ENCODE measurements at places on chromosomes 5 and 9.

DNA sequence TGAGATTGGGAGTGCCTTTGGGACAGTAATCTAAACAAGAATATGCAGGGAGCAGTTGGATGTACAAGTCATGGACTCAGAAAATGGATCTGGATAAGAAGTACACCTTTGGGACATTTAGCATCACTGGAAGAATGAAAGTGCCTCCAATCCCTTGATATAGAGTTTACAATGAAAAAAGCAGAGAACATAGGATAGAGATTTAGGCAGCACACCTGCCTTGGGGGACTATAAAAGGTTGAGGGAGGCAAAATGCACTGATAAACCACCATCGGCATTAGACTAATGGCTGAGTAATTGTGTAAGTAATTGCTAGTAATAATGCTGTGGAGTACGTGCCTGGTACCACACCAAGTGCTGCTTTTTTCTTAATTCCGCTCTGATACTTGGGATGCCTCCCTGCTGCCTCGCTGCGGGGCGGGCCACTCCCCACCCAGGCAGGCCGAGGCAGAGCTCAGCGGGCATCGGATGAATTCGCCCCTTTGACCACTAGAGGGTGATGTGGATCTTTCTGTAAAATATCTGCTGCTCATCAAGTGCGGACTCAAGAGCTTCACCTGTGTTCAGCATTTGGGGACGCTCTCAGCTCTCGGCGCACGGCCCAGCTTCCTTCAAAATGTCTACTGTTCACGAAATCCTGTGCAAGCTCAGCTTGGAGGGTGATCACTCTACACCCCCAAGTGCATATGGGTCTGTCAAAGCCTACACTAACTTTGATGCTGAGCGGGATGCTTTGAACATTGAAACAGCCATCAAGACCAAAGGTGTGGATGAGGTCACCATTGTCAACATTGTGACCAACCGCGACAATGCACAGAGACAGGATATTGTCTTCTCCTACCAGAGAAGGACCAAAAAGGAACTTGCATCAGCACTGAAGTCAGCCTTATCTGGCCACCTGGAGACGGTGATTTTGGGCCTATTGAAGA, 99.9 kb downstream of the ANKRD18B start:
- no peak for DNase-seq

DNA sequence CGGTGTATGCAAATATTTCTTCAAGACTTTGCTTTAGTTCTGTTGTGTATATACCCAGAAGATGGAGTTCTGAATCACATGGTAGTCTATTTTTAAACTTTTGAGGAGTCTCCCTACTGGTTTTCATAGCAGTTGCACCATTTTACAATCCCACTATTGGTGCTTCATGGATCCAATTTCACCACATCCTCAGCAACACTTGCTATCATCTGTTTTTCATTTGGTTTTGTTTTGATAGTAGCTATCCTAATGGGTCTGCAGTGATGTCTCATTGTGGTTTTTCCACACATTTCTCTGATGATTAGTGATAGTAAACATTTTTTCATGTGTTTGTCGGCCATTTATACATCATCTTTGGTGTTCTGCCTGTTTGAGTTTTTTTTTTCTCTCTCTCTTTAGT, 1339.3 kb downstream of the EFNA5 start:
- DNase-seq = no peak

DNA sequence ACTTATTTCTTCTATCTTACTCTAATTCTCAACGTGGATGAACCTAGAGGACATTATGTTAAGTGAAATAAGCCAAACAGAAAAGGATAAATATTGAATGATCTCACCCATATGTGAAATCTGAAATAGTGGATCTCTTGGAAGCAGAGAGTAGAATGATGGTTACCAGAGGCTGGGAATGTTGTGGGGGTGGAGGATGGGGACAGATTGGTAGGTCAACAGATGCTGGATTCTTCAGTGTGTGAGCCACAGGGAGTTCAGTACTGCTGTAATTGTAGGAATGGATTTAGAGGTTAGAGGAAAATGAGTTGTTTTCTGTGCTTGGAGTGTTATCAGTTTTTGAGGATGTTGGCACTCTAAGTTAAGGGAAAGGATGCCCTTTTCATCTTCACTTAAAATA, 190.6 kb downstream of the FBXL7 start:
- DNase-seq = no peak

DNA sequence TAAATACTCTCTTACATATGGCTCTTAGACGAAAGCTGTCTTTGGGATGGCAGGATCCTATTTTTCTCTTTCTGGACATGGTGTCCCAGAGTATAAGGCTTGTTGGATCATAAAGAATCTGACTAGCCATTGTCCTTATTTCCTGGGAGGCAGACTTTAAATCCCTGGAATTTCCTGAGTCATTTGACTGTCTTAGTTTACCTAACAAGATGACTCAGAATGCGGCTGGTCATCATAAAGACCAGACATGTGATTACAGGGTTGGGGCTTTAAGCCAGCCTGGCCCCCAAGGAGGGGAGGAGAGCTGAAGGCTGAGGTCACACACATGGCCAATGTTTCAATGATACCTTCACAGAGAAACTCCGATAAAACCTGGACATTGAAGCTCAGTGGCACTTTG, 37.2 kb downstream of the FAM240B start:
- DNase-seq = no peak

DNA sequence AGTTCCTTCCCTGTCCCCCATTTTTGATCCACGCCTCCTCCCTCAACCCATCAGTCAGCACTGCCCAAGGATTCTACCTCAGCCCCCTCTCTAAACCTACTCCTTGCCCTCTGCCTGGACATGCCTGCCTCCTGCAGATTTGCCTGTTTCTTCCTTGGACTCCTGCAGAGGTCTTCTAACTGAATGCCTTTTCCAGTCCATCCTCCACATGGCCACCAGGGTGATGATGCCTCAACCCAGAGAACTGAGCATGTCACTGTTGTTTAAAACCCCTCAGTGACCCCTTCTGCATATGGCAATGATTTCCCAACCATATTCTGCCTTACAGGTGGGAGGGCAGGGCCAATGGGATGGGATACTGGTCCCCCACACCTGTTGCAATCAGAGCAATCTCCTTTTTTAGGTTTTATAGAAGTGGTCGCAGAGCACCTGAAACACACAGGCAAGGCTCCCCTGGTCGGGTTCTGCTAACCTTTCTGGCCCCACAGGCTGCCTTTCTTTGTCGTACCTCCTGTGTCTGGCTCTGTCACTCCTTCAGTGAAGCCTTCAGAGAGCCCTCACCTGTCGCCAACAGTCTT, 9.3 kb downstream of the PHYKPL start:
- no peak for DNase-seq

GRCh38 chr9:272251-273213, 57.9 kb downstream of the DOCK8 start:
- no peak for DNase-seq

DNA sequence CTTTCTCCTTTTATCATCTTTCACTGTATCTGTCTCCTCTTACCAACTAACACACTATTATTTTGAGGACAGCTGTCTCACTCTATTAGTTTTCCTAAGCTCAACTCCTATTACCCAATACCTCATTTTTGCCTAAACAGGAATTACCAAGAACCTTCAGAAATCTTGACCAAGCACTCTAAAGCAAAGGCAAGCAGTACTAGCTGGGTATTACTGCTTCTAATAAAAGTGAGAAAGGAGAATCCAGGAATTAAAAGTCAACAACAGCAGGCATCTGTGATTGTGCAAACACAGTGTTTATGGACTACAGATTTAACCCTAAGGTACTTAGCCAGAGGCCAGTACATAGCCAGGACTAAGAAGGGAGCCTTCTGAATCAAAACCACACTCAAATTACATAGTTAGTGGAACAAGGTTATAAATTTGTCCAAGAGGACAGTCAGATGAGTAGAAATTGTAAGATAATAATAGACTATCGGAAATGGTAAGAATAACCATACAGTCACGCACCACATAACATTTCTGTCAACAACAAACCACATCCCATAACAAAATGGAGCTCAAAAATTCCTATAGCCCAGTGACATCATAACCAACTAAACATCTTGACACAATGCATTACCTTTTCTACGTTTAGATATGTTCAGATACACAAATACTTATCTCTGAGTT, 8.3 kb downstream of the RFX3 start:
- no peak for DNase-seq

- DNase-seq = no peak
Observed at GRCh38 chr5:171764265-171764664, 21.4 kb upstream of the SMIM23 start.

DNA sequence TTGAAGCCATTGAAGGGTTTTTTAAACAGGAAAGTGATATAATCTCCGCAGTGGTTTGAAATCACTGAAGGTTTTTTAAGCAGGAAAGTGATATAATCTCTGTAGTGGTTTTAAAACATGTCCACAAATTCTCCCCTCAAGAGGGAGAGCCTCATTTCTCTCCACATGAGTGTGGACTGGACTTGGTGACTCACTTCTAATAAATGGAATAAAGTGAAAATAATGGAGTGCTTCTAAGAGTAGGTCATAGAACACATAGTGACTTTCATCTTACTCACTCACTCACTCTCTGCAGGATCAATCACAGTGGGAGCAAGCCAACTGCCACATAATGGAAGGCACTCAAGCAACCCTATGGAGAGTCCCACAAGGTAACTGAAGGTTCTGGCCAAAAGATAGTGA, 12.0 kb downstream of the CTNNAL1 start:
- no peak for DNase-seq

GRCh38 chr5:23012842-23013241, 159.7 kb upstream of the CDH12 start:
- no peak for DNase-seq
